Right renal cortex interstitium (tissue), 3 donors: ENCODE measurements at places on chromosomes 4 and X. TPM values are rescaled to one million over a fixed set of nuclear protein-coding genes. Genes with fewer than 3 reads are reported as not detected.

The SPP1 gene
- 225 TPM for polyA plus RNA-seq

The SETD7 gene
- polyA plus RNA-seq: 12.4 TPM

The CYLC1 gene
- polyA plus RNA-seq: not detected

The CFP gene
- 1.9 TPM for polyA plus RNA-seq

DNA sequence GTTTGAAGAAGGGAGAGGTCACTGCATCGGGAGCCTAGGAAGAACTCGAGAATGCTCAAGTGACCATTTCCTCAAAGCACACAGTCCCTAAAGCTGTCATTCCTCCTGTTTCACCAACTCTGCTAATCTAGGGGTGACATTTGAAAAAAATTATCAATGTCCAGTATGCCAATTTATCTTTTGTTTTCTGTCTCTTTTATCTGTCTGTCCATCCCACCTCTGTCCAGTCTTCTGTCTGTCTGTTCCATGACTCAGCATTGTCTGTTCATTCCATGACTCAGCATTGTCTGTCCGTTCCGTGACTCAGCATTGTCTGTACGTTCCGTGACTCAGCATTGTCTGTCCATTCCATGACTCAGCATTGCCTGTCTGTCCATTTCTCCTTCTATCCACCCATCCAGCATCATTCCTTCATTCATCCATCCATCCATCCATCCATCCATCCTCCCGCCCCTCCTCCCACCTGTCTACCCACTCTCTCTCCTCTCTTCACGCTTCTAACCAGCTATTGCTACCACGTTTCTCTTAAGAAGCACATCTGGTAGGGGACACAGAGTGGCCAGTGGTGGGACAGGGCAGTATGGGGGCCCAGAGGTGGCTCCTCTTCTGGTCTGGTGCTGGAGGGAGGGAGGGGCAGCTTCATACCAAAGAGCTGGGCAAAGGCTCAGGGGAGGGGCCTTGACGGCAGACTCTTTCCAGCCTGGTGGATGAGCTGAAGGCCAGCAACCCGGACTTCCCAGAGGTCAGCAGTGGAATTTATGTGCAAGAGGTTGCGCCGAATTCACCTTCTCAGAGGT, 34.1 kb downstream of the HTRA3 start:
- no peak for DNase-seq

DNA sequence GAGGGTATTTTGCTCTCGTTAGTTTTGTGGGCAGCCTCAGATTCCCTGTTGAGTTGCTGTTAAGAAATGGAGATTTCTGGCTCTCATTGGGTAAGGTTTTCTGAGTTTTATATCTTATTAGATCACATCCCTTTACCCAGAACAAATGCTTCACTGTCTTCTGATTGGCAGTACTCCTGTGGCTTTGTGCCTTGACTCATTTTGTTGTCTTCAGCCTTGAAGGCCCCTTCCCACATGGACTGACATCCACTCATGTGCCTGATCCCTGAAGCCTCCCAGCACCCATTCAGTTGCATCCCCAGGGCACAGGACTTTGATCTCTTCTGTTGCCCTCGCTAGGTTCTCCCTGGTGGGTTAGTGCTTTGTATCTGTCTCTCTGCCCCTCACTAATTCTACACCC, 10.4 kb downstream of the MED28 start:
- no peak for DNase-seq

GRCh38 chrX:19792412-19792811, 95.0 kb downstream of the SH3KBP1 start:
- DNase-seq: no peak

DNA sequence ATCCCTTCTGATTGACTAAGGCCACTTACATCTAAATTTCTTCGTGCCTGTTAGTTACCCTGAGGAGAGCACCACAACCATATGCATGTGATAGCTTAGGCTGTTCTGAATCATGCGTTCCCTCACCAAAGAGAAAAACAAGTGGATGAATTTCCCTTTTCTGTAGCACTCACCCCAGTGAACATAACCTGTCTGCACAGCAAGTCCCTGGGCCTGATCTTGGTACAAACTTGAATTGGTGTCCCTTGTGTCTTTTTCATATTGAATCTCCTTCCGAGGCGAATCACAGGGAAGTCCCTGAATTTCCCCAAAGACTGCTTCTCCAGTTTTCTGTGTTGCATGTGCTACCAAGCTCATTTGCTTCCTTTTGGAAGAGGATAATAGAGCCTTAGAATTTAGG, 100.4 kb downstream of the KLHL8 start:
- no peak for DNase-seq

DNA sequence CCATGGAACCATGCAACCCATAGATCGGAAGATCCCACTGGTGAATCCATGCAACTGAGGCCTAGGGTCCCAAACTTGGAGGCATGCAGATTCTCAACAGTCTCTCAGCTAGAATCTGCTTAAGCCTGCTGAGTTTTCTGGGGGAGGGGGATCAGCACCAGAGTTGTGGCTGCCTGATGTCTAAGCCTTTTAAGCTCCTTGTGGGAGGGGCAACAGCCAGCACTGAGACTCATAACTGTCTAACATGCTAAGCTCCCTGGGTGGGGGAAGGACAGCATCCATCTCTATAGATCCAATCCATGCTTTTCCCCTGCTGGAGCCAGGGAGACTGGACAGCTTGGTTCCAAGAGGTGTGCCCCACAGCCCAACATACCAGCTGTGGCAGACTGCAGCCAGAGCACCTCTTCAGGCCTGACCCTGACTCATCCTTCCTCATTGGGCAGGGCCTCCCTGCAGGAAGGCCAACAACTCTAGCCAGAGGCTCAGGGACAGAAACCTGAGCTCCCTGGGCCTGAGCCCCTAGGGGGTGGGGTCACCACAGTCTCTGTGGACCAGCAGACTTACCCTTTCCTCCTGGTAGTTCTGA, 300.1 kb upstream of the SLC7A11 start:
- no peak for DNase-seq
